ENCODE measurements at places on chromosomes 16 and 17.

DNA sequence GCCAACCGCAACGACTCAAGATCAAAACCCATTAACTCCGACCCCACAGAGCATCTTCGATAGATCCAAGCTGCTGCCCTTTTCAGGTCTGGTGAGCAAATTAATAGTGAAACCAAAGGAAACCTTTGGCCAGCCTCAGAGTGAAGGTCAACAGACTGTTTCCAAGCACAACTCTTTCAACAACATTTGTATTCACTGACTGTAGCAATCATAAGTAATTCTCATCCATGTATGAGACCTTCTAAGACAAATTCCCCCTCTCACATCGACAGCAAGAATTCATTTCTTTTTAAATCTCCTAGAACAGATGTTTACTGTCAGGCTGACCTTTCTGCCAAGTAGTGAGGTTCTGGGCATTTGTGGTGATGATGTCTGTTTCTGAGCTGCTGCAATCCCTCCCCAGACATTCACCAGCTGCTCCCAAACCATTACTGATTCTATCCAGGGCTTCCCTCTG lies 64.2 kb downstream of the SLC39A11 start:
- no peak for DNase-seq

GRCh38 chr17:14760719-14761411 lies 460.0 kb downstream of the HS3ST3B1 start:
- no peak for DNase-seq

GRCh38 chr17:66835476-66835875 lies 559 bp downstream of the CACNG5 start:
- DNase-seq = no peak

DNA sequence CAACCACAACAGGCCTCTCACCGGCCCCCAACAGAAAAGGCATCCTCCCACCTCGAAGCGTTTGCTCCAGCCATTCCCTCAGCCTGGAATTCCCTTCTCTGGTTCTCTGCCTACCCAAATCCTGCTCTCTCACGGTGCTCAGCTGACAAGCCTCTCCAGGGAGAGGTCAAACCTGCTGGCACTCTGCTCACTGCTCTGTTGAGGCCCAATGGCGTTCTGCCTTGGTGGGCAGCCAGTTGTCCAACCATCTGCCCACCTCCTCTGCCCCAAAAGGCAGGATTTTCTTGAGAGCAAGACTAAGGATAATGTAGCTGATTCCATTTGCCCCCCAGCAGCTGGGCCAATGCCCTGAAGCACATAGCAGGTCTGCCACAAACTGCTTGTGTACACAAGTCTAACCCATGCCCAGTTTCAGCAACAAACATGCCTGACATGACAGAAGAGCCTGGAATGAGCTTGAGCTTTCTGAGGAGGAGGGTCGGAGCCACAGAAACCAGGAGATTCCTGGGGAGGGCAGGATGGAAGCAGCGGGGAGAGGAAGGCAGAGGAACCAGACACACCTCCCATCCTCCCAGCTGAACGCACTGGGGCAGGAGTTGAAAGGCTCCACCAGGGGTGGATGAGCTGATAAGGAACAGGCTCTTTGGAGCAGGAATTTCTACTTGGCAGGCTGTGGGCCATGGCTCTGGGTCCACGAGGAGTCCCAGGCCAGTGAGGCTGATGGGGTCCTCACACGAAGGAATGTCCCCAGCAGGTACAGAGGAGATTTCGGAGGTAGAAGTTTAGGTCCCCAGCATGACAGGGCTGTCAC lies 23.9 kb downstream of the ARHGAP27 start:
- no peak for DNase-seq

DNA sequence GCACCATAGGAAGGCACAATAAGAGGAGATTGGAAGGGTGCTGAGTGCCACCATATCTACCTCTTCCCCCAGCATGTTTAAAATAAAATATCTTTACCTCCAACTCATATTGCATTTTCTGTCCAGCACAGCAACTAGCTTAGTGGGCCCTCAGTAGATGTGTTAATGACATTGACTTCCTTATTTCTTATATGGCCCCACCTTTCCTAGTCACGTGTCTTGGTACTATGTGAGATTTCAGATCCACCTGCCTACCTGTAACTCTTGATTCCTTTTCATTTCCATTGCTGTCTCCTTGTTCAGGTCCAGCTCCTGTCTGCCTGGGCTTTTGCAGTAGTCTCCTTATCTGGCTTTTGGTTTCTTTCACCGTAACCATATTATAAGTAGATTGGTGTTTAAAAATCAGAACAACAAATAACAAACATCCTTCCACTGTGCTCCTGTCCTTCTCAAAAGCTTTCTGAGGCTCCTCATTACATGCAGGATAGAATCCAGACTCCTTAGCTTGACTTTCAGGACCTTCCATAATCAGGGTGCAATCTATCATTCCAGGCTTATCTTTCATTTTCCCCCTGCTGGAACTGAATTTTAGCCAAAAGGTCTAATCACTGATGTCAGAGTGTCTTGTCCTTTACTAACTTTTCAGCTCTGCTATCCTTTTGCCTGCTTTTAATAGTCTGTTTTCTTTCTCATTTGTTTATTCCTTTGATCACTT lies 71.3 kb downstream of the FTO start:
- DNase-seq = no peak

DNA sequence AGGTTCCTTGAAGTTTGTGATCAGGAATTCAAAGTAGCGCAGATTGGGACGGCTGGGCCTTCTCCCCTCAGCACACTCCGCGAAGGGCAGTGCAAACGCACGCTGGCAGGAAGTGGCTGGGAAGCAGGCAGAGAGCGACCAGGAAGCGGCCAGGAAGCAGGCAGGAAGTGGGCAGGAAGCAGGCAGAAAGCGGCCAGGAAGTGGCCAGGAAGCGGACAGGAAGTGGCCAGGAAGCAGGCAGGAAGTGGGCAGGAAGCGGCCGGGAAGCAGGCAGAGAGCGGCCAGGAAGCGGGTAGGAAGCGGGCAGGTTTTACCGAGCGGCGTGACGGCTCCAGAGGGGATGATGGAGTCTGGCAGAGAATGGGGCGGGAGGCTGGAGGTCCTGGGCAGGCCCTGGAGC lies 3.2 kb downstream of the DPEP1 start:
- no peak for DNase-seq

DNA sequence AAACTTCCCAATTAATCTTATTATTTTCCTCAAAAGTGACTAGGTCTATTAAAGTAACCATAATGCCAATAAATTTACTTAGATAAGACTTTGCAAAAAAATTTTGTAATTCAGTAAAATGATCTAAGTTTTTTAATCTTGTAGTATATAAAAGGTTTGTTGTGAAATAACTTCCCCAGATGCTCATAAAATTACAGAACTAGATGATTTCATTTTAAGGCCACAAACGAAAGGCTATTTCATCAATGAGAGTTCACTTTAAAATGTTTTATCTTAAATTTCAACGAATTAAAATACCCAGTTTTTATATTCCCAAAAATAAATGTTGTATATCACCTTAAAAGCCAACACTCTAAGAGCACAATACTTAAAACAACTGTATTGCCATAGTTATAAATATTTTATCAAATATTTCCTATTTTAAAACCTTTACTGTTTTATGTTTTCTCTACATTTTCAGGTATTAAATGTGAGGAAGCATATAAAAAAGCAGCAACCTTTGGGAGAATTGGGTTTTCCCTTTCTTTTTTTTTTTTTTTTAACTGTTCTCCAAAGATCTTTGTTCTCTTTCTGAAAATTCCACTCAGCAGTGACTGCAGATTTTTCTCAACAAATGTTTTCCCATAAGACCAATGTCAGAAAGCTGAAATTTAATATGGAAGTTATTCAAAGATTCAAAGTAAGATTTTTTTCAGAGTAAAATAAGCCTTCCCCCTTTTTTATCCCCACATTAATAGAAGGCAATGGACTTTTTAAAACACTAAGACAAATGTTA lies 169.9 kb downstream of the CYB561 start:
- no peak for DNase-seq

GRCh38 chr17:38731526-38732294 lies 1.6 kb downstream of the CISD3 start:
- no peak for DNase-seq

GRCh38 chr17:39659279-39660010 lies 5.7 kb upstream of the TCAP start:
- DNase-seq = no peak

DNA sequence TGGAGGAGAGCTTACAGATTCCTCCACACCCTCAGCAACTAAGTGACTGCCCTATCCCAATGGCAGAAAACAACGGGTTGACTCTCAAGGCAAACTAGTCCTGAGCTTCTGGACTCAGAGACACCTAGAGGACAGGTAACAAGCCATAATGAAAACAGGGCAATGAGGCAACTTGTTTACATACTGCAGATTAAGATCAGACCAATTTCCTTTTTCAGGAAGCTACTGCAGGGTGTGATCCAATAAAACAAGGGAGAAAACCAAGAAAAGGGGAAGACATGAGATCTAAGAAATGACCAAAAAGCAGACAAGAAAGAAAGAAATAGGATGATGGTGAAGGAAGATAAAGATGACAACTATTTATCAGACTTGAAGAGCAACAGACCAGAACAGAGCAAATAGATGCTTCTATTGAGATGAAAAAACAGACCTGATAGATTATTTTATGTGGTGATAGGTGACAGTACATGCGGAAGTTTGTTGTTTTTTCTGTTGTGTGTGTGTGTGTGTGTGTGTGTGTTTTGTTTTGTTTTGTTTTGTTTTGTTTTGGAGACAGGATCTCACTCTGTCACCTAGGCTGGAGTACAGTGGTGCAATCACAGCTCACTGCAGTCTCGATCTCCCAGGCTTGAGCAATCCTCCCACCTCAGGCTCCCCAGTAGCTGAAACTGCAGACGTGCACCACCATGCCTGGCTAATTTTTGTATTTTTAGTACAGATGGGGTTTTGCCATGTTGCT lies 120.7 kb downstream of the GAS7 start:
- no peak for DNase-seq

DNA sequence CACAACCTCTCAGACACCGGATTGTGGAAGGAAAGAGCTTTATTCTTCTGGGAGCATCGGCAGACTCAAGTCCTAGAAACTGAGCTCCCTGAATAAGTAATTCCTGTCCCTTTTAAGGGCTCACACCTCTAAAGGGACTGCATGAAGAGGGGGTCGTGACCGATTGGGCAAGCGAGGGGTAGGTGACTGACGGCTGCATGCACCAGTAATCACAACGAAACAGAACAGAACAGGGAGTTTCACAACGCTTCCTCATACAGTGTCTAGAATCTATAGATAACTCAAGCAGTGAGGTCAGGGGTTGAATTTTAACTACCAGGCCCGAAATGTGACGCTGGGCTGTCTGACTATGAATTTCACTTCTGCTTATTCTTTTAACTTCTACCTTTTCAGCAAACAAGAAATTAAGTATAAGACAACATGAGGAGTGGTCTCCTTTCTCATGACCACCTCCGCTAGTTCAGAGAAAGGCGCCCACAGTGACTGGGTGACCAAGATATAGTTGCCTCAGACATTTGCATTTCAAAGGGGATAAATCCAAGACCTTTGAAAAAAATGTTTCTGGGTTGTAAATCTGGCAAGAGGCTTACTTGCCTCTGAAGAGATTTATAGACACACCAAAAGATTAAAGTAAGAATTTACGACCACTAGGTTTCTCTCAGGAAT lies 88.4 kb upstream of the ATF7IP2 start:
- no peak for DNase-seq

All from non-pigmented ciliary epithelial cell (primary cell).